ENCODE measurements at places on chromosomes 2 and 18.

- H3K36me3 ChIP-seq: no peaks in the 10 kb centered on the region
- H3K4me3 ChIP-seq: no peak overlapping the region
- H3K4me1 ChIP-seq: no peaks in the 10 kb centered on the region
- no peak for DNase-seq
These were observed 53.5 kb upstream of the TCF4 start for GRCh38 chr18:55641486-55641885.

DNA sequence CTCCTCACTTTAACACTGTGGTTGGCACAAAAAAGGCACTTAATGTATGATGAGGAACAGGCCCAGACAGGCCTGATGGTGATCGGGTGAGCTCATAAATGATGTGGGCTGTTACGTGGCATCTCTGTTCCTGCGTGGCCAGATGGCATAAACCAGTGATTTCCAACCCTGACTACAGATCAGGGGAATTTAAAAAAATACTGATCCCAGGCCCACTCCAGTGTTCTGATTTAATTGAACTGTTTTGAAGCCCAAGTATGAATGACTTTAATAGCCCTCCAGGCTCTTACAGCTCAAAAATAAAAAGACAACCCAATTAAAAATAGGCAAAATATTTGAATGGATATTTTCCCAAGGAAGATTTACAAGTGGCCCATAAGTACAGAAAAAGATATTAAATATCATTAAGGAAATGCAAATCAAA, 48.2 kb downstream of the LIPG start:
- H3K27ac ChIP-seq: no peak overlapping the region
- no peaks in the 10 kb centered on the region for H3K4me1 ChIP-seq
- H3K27me3 ChIP-seq: no peaks in the 10 kb centered on the region
- DNase-seq: no peak
- H3K4me3 ChIP-seq: no peak overlapping the region
- no peaks in the 10 kb centered on the region for H3K36me3 ChIP-seq

DNA sequence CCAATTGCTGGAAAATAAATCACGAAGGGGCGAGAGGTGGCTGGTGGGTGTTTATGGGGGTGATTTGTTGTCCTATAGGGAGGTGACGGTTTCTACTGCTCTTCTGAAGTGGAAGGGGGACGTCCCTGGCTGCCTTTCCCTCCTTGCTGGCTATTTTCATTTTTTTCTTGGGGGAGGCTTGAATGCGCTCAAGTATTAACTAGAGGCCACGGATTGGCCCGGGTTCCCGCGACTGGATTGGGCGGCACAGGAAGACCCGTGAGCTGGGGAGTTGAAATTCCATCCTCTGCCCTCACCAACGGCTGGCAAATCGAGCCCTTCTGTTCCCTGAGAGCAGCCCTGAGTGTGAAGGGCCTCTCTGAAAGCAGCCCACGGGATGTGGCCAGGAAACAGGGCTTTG, 176.5 kb upstream of the SPRED2 start:
- no peak overlapping the region for H3K4me3 ChIP-seq
- H3K4me1 ChIP-seq: peaks cover 44% of the 10 kb centered on the region
- H3K36me3 ChIP-seq: no peaks in the 10 kb centered on the region
- H3K27me3 ChIP-seq: no peaks in the 10 kb centered on the region
- no peak for DNase-seq

- H3K4me3 ChIP-seq: no peak overlapping the region
- H3K36me3 ChIP-seq: no peaks in the 10 kb centered on the region
- H3K4me1 ChIP-seq: no peaks in the 10 kb centered on the region
- DNase-seq: peak; percentile 30
These were observed 518.5 kb downstream of the TSN start for GRCh38 chr2:122273785-122274419.

DNA sequence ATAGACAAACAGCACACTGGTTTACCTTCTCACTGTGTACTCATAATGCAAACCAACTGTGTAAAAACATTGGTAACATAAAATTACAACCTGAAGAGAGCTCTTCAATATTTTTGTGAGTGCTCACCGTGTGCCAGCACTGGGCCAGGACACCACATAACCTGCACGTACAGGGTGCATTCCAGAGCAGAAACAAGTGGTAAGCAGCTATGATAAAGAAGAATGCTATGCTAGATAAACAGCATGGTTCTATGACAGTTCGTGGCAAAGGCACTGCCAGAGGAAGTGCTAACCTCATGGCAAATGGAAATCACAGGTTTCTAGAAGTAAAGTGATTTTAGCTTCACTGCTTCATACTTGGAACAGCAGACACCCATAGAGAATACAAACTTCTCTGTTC, 343.5 kb downstream of the MTX2 start:
- no peak overlapping the region for H3K4me3 ChIP-seq
- no peaks in the 10 kb centered on the region for H3K36me3 ChIP-seq
- H3K4me1 ChIP-seq: no peaks in the 10 kb centered on the region
- DNase-seq: no peak
- H3K27me3 ChIP-seq: no peaks in the 10 kb centered on the region

- H3K27ac ChIP-seq: no peak overlapping the region
- no peak overlapping the region for H3K4me3 ChIP-seq
- H3K27me3 ChIP-seq: no peaks in the 10 kb centered on the region
These were observed 90.7 kb downstream of the MEIS1 start for GRCh38 chr2:66525606-66526005.

- H3K4me3 ChIP-seq: no peak overlapping the region
- no peak overlapping the region for H3K27ac ChIP-seq
- H3K4me1 ChIP-seq: no peaks in the 10 kb centered on the region
- no peaks in the 10 kb centered on the region for H3K27me3 ChIP-seq
- no peaks in the 10 kb centered on the region for H3K36me3 ChIP-seq
These were observed 154.6 kb downstream of the INO80D start for GRCh38 chr2:205931388-205931787.

GRCh38 chr2:235500761-235501672, 7.2 kb downstream of the AGAP1 start:
- H3K27ac ChIP-seq: no peak overlapping the region
- no peaks in the 10 kb centered on the region for H3K4me1 ChIP-seq
- H3K4me3 ChIP-seq: no peak overlapping the region
- peaks cover 15% of the 10 kb centered on the region for H3K27me3 ChIP-seq
- H3K36me3 ChIP-seq: no peaks in the 10 kb centered on the region

- DNase-seq: peak; percentile 33
- no peaks in the 10 kb centered on the region for H3K36me3 ChIP-seq
- no peaks in the 10 kb centered on the region for H3K4me1 ChIP-seq
- no peak overlapping the region for H3K27ac ChIP-seq
- no peak overlapping the region for H3K4me3 ChIP-seq
- H3K27me3 ChIP-seq: no peaks in the 10 kb centered on the region
These were observed 55.3 kb upstream of the LAPTM4A start for GRCh38 chr2:20106746-20107145.

- no peaks in the 10 kb centered on the region for H3K27me3 ChIP-seq
- no peak for DNase-seq
- H3K36me3 ChIP-seq: peaks cover 18% of the 10 kb centered on the region
These were observed 67.8 kb downstream of the DIS3L2 start for GRCh38 chr2:232029346-232029745.

DNA sequence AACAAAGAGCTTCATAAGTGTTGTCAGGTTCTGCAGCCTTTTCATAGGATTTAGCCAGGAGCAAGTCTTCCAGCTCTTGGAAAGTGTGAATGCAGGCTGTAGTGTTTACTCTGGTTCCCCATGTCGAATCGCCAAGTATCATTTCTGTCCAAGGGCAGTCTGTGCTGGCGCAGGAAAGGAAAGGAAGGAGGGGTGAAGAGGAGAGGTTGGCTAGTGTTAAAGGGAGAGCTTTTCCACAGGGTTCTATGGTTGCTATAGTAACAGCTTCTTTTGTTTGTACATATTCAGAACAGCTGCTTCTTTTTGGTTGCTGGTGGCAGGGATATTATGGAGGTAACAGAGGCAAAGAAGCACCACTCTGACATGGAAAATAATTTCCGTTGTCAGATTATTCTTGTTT, 69.9 kb downstream of the KCNH7 start:
- no peaks in the 10 kb centered on the region for H3K4me1 ChIP-seq
- no peaks in the 10 kb centered on the region for H3K27me3 ChIP-seq
- DNase-seq: no peak

- H3K27me3 ChIP-seq: no peaks in the 10 kb centered on the region
- DNase-seq: no peak
- no peak overlapping the region for H3K4me3 ChIP-seq
- H3K4me1 ChIP-seq: no peaks in the 10 kb centered on the region
- H3K27ac ChIP-seq: no peak overlapping the region
- no peaks in the 10 kb centered on the region for H3K36me3 ChIP-seq
These were observed 121.6 kb downstream of the ZRANB3 start for GRCh38 chr2:135409436-135409835.

GRCh38 chr2:198077477-198077876, 273.1 kb downstream of the PLCL1 start:
- no peaks in the 10 kb centered on the region for H3K4me1 ChIP-seq
- H3K27ac ChIP-seq: no peak overlapping the region
- H3K4me3 ChIP-seq: no peak overlapping the region
- DNase-seq: no peak
- H3K36me3 ChIP-seq: no peaks in the 10 kb centered on the region
- H3K27me3 ChIP-seq: no peaks in the 10 kb centered on the region

- H3K36me3 ChIP-seq: no peaks in the 10 kb centered on the region
- DNase-seq: peak; percentile 61
- no peaks in the 10 kb centered on the region for H3K27me3 ChIP-seq
- H3K4me1 ChIP-seq: peaks cover 59% of the 10 kb centered on the region
These were observed 5.3 kb upstream of the RAB12 start for GRCh38 chr18:8603663-8604520.

DNA sequence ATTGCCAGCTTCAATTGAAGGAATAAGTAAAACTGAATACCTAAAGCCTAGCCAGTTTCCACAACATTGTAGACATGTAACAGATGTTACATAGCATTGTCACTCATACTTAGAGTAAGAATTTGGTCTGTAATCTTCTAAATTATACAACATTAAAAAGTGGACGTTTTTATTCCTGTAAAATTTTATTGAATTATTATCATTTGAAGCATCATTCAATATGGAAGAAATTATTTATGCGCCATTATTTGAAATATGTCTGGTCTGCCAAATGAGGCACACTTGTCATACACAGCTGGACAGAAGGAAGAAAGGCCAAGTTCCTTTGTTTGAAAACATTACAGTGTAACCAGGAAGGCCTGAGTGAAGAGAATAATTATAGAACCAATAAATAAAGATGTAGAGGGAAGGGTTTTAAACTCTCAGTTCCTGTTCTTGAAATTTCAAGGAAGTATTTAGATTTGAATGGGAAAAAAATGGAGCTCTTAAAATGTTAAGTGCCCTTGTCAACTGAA, 575.5 kb downstream of the LRRTM4 start:
- no peaks in the 10 kb centered on the region for H3K36me3 ChIP-seq
- no peaks in the 10 kb centered on the region for H3K4me1 ChIP-seq
- no peaks in the 10 kb centered on the region for H3K27me3 ChIP-seq
- no peak overlapping the region for H3K4me3 ChIP-seq

DNA sequence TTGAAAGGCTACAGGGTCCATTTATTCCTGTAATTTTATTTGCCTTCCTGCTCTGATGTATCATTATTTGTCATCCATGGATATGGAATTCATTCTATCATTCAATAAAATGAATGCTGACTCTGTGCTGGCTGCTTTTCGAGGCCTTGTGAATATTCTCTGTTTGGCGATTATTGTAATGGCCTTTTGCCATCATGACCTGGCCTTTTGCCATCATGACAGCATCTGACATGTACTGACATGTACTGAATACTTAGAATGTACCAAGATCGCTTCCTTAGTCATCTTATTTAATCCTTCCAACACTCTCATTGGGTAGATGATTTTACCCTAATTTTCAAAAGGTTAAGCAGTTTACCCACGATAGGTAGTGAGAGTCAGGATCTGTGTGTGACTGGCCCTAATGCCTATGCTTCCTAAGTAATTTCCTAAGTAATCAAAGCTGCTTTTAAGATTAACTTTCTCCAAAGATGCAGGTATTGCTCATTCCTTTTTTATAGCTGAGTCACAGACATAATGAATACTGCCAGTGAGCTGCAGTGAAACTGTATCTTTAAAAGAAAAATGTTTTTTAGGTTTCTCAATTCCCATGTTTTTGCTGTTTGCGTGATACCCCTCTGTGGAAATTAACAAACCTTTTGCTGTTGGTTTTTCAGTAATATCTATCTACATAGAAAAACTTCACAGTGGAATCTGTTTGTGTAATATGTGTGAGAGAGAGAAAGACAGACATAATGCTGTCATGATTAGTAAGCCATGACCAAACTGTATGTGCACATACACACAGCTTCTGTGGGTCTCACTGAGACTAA, 127.8 kb downstream of the CERS6 start:
- H3K4me1 ChIP-seq: peaks cover 24% of the 10 kb centered on the region
- H3K27ac ChIP-seq: no peak overlapping the region
- no peak overlapping the region for H3K4me3 ChIP-seq
- DNase-seq: no peak

- H3K4me3 ChIP-seq: no peak overlapping the region
- H3K27me3 ChIP-seq: no peaks in the 10 kb centered on the region
- no peaks in the 10 kb centered on the region for H3K36me3 ChIP-seq
- no peak for DNase-seq
These were observed 44.5 kb downstream of the CCDC74A start for GRCh38 chr2:131572175-131572574.

- no peaks in the 10 kb centered on the region for H3K27me3 ChIP-seq
- peaks cover 61% of the 10 kb centered on the region for H3K4me1 ChIP-seq
- DNase-seq: peak; percentile 91
- H3K36me3 ChIP-seq: no peaks in the 10 kb centered on the region
These were observed 163.8 kb downstream of the FAM210A start for GRCh38 chr18:13562494-13563029.

DNA sequence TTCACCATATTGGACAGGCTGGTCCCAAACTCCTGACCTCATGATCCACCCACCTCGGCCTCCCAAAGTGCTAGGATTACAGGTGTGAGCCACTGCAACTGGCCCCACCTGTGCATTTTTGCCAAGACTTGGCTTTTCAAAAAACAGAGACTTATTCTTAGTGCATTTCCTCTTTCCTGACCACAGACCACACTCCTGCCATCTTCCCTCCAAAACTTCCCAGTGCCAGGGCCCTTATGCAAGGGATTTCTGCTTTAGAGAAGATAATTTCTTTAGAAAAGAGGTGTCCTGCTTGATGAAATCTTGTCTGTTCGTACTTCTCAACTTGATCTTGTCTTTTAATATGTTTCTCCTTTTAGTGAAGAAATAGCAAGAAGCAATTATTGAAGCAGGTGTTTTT, 98.8 kb upstream of the ZNF516 start:
- H3K36me3 ChIP-seq: no peaks in the 10 kb centered on the region
- peaks cover 17% of the 10 kb centered on the region for H3K27me3 ChIP-seq
- H3K4me1 ChIP-seq: no peaks in the 10 kb centered on the region
- H3K27ac ChIP-seq: no peak overlapping the region
- no peak for DNase-seq

- no peak overlapping the region for H3K27ac ChIP-seq
- H3K4me1 ChIP-seq: no peaks in the 10 kb centered on the region
- H3K36me3 ChIP-seq: no peaks in the 10 kb centered on the region
- no peak for DNase-seq
- no peak overlapping the region for H3K4me3 ChIP-seq
- no peaks in the 10 kb centered on the region for H3K27me3 ChIP-seq
These were observed 69.9 kb downstream of the KCNG2 start for GRCh38 chr18:79867666-79868065.

DNA sequence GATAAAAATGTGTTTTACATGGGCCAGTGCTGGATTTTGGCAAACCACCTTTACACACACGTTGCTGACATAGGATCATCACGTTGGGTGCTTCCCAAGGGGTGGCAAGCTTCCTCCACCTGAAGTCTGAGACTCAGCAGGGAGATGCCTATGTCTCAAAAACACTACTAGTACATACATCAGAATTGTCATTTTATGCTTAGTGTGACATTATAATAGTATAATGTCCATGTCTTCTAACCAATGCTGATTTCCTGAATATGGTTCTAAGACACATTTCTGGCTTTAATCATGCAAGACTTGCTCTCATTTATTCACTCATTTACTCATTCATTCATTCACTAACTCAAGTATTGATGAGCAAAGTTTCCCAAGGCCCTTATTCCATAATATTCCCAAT, 322.3 kb downstream of the LNPK start:
- no peak overlapping the region for H3K4me3 ChIP-seq
- no peaks in the 10 kb centered on the region for H3K36me3 ChIP-seq
- no peak overlapping the region for H3K27ac ChIP-seq
- peaks cover 4% of the 10 kb centered on the region for H3K27me3 ChIP-seq
- no peak for DNase-seq
